ENCODE measurements at places on chromosomes 11 and 22.

DNA sequence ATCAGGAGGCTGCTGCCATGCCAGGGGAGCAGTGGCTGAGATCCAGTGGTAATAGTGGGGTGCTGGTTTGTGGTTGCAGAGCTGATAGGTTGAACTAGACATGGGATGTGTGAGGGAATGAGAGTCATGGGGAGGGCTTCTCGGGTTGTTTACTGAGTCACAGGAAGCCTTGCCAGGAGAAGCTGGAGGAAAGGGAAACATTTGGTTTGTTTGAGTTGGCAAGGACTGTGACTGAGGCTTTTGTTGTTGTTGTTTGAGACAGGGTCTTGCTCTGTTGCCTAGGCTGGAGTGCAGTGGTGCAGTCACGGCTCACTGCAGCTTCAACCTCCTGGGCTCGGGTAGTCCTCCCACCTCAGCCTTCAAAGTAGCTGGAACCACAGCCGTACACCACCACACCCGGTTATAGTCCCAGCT lies 49.3 kb downstream of the CABIN1 start:
- DNase-seq, result no peak

- DNase-seq, result no peak
These were observed 29.3 kb upstream of the PRDM10 start for GRCh38 chr11:130031945-130032344.

GRCh38 chr22:37880668-37881440 lies 25.2 kb upstream of the MICALL1 start:
- DNase-seq, result no peak

DNA sequence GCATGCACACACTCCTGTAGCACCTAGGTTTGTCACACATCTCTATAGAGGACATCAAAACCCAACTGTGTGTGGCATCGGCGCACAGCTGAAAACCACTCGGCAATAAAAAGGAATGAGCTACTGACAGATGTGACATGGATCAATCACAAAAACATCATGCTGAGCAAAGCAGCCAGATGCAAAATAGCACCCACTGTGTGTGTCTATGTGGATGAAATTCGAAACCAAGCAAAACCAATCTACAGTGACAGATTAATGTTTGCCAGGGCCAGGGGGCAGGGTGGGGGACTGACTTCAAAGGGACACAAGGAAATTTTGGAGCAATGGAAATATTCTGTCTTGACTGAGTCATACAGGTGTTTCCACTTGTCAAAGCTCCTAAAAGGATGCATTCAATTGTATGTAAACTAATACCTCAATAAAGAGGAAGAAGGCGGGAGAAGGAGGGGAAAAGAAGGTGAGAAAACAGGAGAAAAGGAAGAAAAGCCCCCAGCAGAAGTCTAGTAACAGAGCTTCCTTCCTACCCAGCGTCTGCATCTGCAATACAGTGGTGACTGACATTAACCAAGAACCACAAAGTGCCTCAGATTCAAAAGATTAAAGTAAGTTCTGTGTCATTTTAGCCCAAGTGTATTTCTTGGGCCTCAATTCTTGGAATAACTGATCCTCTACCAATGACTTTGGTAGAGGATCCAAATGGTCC lies 49.8 kb downstream of the PACSIN2 start:
- no peak for DNase-seq

DNA sequence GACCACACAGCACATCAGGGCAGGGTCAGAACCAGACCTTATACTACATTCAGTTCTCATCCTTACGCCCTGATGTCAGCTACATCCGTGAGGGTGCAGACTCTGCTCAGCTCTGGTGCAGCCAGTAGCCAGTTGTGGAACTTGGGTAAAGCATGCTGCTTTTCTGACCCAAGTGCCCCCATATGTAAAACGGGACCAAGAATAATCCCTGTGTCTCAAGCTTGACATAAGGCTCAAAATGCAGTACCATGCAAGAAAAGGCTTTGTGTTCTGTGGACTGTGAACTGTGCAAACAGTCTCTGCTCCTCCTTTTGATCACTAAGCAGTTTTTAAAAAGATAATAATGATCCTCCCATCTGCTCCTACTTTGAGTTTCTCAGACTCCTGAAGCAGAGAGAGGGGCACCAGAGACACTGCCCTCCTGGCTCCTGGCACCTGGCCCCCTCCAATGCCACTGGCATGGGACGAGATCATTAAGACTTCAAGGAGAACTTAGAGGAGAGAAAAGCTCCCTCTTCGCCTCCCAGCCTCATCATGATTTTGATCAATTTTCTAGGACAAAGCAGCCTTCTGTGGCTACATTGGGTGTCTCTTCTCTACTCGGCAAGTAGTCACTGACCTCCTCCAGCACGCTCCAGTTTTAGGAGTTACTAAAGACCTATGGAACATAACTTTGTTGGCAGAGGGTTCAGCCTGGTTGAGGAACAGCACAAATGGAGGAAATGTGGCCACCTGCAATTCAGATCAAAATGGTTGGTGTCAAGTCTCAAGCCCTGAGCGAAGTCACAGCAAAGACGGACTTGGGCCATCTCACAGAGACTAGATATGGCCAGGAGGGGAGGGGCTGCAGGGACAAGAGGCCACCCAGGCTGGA lies 23.9 kb downstream of the IL10RA start:
- DNase-seq, result no peak
